ENCODE measurements at places on chromosomes 4 and X.

DNA sequence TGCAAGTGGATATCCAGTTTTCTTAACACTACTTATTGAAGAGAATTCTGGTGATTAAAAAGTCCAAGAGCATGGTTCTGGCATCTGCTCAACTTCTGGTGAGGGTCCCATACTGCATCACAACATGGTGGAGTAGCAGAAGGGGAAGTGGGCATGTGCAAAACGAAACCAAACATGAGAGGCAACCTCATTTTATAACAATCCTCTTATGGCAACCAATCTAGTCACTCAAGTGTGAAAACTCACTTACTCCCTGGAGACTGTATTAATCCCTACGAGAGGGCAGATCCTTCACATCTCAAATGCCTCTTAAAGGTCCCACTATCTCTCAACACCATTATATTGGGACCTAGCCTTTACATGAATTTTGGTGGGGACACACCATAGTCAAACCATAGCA, 55.4 kb upstream of the TRO start:
- DNase-seq, result no peak

DNA sequence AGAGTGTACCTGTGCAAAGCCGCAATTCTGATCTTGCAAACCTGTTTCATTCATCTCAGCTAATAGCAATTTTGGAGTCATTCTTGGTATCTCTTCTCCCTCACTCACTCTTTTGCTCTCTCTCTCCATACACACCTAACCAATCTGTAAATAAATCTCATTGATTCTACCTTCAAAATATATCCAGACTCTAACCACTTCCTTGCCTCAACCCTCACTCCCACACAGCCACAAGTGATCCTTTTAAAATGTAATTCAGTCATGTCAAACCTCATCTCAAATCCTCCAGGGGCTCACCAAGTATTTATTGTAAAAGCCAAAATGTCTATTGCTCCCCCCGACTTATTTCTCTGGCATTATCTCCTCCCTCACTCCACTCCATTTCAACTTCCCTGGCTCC, 51.7 kb upstream of the SLC10A4 start:
- no peak for DNase-seq

- no peak for DNase-seq
Measured at GRCh38 chr4:102535398-102536082, 34.4 kb downstream of the NFKB1 start.

DNA sequence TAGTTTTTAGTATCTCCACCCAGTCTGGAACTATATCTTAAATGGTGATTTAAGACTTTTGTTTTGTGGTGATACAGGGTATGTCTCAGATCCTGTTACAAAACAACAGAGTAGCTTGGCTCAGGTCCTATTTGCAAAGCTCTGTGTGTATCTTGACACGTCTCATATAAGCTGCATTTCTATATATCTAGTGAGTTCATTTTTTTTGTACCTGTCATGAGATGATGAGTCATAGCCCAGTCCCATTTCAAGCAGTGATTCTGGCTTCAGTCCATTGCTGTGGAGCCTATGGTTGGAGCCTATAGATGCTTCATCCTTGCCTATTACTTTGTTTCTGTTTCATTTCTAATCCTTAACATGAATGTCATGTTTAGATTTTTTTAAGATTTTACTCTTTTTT, 23.0 kb downstream of the GRXCR1 start:
- DNase-seq, result no peak

- DNase-seq, result no peak
Measured at GRCh38 chr4:156336511-156336910, 382.8 kb upstream of the CTSO start.

- no peak for DNase-seq
Measured at GRCh38 chrX:139126493-139126892, 404.0 kb upstream of the F9 start.

- no peak for DNase-seq
Measured at GRCh38 chrX:22378296-22378695, 105.6 kb downstream of the CBLL2 start.

- DNase-seq, result no peak
Measured at GRCh38 chr4:76494243-76494642, 59.2 kb downstream of the SHROOM3 start.

DNA sequence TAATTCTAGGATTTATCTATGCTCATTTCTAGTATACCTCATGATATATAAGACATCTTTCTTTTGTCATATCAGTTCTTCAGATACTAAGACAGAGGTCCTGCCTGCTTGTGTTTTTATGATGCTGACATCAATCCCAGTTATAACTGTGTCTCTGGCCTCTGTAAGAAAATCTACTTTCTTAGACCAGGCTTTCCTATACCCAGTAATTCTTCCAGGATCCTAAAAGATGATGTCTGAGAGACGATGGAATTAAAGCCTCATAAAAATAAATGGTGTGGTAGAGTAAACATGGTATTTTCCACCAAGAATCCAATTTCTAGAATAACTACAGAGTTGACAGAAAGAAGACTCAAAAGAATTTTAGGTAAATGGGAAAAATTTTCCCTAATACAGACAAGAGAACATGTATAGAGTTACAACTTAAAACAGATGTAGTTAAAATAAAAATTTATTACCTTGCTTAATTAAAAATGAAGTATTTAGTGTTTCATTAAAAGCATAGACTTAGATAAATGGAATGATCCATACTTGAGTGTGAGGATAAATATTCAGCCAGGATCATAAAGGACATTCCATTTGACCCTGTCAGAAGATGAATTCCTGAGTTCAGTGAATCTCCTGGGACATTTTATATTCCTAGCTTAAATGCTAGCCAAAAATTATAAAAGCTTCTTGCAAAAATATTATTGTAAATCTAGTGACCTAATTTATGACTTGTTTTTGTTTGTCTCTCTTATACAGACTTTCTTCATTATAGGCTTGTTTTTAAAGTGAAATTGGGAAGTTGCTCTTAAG, 137.4 kb downstream of the PDLIM5 start:
- no peak for DNase-seq

- DNase-seq, result peak; percentile 58
Measured at GRCh38 chrX:103607364-103608305, at the start of gene TCEAL3. Gene TCEAL3 (plus strand): TSS chrX:103607963. CDS start chrX:103609065, 1,102 bp downstream.

GRCh38 chrX:146055733-146056132, 238.1 kb downstream of the SLITRK2 start:
- DNase-seq, result no peak

DNA sequence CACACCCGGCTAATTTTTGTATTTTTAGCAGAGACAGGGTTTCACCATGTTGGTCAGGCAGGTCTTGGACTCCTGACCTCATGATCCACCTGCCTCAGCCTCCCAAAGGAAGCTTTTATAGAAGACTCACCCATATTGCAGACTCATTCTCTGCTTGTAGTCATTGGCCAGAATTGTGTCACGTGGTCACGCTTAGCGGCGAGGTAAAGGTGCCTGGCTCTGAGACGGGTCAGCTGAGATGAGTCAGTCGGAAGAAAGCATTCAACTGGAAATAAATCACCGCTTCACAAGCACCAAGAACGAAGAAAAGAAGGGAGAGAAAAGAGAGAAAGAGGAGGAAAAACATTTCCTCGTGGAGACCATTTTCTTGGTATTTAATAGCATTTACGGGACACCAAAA, 218.8 kb upstream of the NOCT start:
- DNase-seq, result no peak

- DNase-seq, result no peak
Measured at GRCh38 chr4:102663073-102663472, 97.7 kb downstream of the MANBA start.

GRCh38 chr4:127759893-127760292, 22.2 kb upstream of the HSPA4L start:
- no peak for DNase-seq
